Ovary (tissue), 10 donors: ENCODE measurements at places on chromosomes 2 and 18. TPM values are rescaled to one million over a fixed set of nuclear protein-coding genes. Genes with fewer than 3 reads are reported as not detected.
A peak's percentile ranks its signal among the peaks of the same experiment; 100 is the strongest.

GRCh38 chr18:33826151-33826550 is 248.1 kb downstream of the ASXL3 start:
- no peak for DNase-seq
- H3K27me3 ChIP-seq: no peaks in the 10 kb centered on the region
- no peak overlapping the region for H3K27ac ChIP-seq
- no peaks in the 10 kb centered on the region for H3K4me1 ChIP-seq

C1GALT1C1L gene
- total RNA-seq: 1.6 TPM

DNA sequence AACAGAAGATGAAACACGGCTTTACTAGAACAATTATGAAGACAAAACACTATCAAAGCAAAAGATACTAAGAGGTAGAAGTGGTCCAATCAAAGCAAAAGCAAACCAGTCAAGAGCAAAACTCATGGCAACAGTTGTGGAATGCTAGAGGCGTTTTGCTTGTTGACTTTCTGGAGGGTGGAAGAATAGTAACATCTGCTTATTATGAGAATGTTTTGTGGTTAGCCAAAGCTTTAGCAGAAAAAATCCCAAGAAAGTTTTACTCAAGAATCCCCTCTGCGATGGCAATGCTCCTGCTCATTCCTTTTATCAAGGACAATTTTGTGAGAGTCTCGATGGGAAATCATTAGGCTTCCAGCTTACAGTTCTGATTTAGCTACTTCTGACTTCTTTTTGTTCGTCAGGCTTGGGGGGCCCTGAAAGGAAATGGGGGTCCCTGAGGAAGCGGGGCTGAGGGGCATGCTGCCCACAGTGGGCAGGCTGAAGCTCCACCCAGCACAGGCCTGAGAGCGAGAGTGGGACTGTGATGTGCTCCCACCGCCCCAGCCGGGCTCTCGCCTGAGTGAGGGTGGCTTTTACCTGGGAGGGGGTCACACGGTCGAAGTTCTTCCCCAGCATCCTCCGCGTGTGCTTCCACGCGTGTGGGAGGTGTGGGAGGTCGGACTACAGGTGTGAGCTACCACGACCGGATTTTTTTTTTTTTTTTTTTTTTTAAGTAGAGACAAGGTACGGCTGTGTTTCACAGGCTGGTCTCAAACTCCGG is 49.0 kb upstream of the MC4R start:
- no peaks in the 10 kb centered on the region for H3K36me3 ChIP-seq
- no peak overlapping the region for H3K27ac ChIP-seq
- H3K27me3 ChIP-seq: no peaks in the 10 kb centered on the region
- H3K4me3 ChIP-seq: no peak overlapping the region
- DNase-seq: no peak

- no peak for DNase-seq
- H3K27ac ChIP-seq: no peak overlapping the region
- no peaks in the 10 kb centered on the region for H3K27me3 ChIP-seq
- H3K4me3 ChIP-seq: no peak overlapping the region
- H3K4me1 ChIP-seq: no peaks in the 10 kb centered on the region
Observed at GRCh38 chr2:170180031-170180566, 2.2 kb downstream of the MYO3B start.

DNA sequence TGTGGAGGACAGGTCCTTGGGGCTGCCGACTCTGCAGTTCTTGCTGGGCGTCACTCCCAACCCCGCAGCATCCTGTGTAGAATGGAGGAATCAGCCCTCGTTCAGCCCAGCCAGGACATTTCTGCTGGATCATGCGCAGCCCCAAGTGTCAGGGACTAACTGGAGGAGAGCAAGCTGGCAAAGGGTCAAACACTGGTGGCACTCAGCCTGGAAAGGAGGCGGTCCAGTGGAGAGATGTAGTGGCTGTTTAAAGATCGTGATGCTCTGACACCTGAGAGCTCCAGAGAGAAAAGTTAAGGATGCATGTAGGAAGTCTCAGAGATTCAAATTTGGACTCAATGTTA is 63.6 kb upstream of the SH3RF3 start:
- H3K27me3 ChIP-seq: no peaks in the 10 kb centered on the region
- no peak overlapping the region for H3K27ac ChIP-seq
- no peaks in the 10 kb centered on the region for H3K36me3 ChIP-seq
- H3K4me3 ChIP-seq: no peak overlapping the region

TLX2 gene
- not detected for total RNA-seq

- H3K27ac ChIP-seq: no peak overlapping the region
- H3K4me1 ChIP-seq: no peaks in the 10 kb centered on the region
- no peak for DNase-seq
- no peak overlapping the region for H3K4me3 ChIP-seq
Observed at GRCh38 chr2:233228376-233228775, 23.1 kb upstream of the ATG16L1 start.

DNA sequence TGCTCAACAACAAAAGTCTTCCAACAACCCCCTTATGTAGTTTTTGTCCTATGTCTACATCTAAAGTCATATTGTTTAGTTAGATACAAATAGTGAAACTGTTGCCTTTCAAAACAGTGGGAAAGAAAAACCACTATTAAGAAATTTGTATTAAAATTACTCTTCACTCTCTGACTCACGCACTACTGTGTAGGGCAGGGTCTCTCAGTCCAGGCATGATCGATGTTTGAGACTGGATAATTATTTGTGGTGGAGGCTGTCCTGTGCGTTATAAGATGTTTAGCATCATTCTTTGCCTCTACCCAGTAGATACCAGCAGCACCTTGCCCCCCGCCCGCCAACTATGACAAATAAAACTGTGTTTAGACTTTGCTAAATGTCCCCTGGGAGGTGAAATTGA is 369.4 kb upstream of the ZEB2 start:
- H3K27ac ChIP-seq: no peak overlapping the region
- peaks cover 6% of the 10 kb centered on the region for H3K4me1 ChIP-seq
- H3K4me3 ChIP-seq: no peak overlapping the region
- H3K36me3 ChIP-seq: no peaks in the 10 kb centered on the region
- no peaks in the 10 kb centered on the region for H3K27me3 ChIP-seq
- DNase-seq: no peak

DNA sequence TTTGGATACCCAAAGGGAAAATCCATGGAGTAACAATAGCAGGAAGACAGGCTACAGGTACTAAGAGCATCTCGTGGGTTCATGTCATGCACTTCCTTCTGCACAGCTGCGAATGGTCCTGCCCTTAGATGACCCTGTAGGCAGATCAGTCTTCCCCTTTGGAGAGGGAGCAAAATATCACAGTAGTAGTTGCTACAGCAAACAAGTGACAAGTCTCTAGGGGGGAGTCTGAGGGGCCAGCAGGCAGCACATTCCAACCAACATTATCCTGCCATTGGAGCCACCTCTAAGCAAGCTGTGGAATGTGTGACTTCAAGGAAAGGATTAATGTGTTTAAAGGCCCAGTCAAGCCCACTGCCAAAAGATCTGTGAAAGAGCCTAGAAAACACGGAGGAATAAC is 273.2 kb upstream of the PARD3B start:
- no peaks in the 10 kb centered on the region for H3K27me3 ChIP-seq
- H3K4me1 ChIP-seq: peaks cover 2% of the 10 kb centered on the region
- no peak for DNase-seq
- no peaks in the 10 kb centered on the region for H3K36me3 ChIP-seq

GRCh38 chr2:240960309-240960970 is 38.0 kb upstream of the SNED1 start:
- peak overlapping the region; percentile 83 for H3K27ac ChIP-seq
- H3K27me3 ChIP-seq: no peaks in the 10 kb centered on the region
- H3K4me1 ChIP-seq: peaks cover 35% of the 10 kb centered on the region
- peak; percentile 94 for DNase-seq

EVX2 gene
- total RNA-seq: not detected
